ENCODE measurements at places on chromosomes 3 and 15. TPM values are rescaled to one million over a fixed set of nuclear protein-coding genes. Genes with fewer than 3 reads are reported as not detected.

SLC35G2 gene
- total RNA-seq: 4.2 TPM

GRCh38 chr3:20769430-20769829, 583.4 kb upstream of the SGO1 start:
- no peak for DNase-seq

GRCh38 chr3:153209596-153209995, 47.6 kb downstream of the RAP2B start:
- peak; percentile 47 for DNase-seq

MCF2L2 gene
- total RNA-seq: 4.6 TPM

GRCh38 chr3:177196008-177196455, 1.2 kb downstream of the TBL1XR1 start:
- no peak for DNase-seq

DNA sequence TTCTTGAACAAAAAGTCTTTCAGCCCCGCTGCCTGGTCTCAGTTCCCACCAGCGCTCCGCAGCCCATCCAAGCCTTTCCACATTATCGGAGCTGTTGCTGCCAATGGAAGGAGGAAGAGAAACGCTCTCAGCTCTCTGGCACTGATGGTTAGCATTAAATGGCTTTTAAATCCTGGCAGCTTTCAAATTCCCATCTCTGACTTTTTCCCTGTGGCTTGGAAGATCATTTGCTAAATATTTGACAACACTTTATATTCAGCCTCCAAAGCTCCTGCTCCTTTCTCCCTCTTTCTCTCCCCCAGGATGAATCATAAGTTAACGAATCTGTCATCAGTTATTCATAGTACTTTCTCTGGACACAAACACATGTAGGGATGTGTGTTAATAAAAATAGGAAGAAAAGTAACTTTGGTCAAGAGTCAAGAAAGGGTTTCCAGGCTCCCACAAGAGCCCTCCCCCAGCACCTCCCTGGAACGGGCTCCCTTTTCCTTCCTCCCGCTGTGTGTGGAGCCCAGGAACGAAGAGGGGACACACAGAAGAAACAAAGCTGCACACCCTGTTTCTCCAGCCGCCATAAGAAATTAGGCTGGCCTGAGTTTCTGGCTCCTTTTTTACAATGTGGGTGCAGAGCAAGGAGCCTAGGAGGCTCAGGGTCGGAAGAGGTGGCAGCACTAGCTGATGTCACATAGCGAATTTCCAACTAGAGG, 47.6 kb upstream of the TSEN2 start:
- DNase-seq: no peak

SSUH2 gene
- total RNA-seq: 7.6 TPM

DNA sequence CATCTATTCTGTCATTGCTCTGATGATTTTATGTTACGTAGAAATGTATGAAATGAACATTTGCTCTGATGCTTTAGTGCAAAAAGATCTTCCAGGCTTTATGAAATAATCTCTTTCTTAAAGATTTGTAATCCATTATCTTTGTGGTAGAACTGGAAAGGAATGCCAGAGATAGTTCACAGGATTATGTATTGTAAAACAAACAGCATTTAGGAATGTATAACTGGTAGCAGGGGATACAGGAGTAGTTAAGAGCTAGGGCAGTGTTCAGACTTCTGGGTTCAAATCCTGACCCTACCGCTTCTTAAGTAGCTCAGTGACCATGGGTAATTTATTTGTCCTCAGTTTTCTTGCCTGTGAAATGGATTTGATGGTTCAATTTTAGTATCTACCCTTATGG, 429.8 kb upstream of the TPM1 start:
- no peak for DNase-seq

DNA sequence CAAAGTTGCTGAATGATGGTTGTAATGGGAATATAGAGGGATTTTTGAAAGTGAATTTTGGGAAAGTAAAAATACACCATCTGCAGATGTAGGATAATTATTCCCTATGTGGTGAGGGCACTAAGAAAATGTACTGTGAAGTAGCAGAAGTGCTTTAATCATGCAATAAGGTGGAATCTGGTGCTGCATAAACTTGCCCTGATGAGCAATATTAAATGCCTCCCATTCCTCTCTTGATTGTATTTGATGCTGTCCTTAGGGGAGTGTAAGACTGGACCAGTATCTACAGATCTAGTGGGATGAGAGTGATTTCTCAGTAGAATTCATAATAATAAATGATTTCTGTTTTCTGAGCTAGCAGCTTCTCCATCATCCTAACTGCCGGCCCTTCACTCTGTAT, 47.7 kb upstream of the ATP2C1 start:
- DNase-seq: no peak

DNA sequence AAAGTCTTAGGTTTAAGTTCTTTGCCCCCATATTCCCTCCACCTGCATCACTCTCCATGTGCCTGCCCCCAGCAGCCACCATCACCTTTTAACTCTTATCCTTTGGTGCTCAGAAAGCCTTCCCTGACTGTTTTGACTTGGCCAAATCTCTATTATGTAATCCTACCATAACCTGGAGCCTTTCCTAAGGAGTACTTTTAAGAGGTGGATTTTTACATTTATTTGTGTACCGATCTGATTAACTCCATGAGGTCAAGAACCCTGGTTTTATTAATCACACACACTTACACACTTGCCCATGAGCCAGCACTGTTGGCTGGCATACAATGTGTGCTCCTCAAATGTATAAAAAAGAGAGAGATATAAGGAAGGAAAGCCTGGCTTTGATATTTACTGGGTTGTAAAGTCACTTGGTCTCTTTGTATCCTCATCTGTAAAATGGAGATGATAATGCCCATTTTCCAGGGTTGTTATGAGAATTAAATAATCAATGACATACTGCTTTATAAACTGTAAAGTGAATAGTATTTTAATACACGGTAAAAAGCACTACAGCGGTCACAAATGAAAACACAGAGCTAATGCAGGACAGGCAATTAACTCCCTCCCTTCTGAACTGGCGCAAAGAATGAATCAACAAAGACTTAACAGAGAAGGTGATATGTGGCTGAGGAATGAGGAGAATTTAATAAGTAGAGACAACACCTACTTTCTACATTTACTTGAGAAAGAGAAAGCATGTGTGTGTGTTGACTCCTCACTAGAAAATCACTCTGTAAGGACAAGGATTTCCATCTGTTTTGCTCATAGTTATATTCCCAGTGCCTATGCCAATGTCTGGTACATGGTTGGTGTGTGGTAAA, 45.4 kb downstream of the ATP13A4 start:
- no peak for DNase-seq

DNA sequence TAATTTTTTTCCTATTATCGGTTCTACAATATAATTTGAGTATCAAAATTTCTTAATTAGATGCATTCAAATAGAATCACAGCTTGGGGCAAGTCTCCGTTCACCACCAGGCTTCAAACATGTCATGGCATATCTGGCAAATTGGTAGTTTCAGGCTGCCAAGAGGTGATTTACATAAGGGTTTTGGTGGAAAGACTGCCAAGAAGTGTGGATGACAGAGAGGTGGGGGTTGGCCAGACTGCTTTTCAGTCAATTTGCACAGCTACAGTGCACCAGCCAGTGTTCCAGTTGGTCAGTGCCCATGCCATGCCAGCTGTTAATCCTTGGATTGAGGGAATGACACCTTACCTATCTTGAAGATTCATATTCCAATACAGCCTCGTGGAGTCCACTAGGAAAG, 8.4 kb upstream of the GSK3B start:
- DNase-seq: no peak

- DNase-seq: no peak
Measured at GRCh38 chr3:193132241-193132640, 108.8 kb upstream of the PLAAT1 start.

DNA sequence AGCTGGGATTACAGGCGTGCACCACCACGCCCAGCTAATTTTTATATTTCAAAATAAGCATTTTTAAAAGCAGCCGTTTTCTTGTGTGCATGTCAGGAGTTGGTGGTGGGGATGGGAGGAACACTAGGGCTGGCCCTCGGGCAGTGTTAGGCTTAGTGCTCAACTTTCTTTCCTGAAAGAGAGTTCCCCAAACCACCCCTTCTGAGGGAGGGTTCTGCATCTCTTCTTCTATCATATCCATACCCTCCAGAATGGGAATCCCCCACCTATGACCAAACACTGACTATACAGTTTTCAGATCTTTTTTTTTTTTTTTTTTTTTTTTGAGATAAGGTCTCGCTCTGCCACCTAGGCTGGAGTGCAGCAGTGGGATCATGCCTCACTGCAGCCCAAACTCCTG, 12.5 kb downstream of the PFKFB4 start:
- no peak for DNase-seq

DENND4A gene
- 12.9 TPM for total RNA-seq

DNA sequence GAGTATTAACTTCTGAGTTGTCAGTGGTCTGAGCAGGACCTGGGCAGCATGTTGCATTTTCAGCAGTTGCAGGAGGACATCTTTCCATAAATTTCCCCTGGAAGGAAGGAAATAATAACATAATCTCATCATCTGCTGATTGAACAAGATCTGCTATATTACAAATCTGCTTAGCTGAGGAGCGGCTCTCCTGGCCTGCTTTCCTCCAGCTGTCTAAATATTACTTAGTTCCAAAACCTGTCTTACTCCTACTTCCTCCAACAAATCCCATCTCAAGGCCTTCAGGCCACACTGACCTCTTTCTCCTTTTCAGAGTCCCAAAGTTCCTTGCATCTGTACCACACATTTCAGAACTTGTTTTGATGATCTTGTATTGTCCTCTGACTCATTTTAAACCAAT, 364.4 kb upstream of the MCTP2 start:
- no peak for DNase-seq

ADAMTSL3 gene
- not detected for total RNA-seq

CCNB2 gene
- total RNA-seq: 92.0 TPM

CACNA1D gene
- total RNA-seq: 15.6 TPM

DNA sequence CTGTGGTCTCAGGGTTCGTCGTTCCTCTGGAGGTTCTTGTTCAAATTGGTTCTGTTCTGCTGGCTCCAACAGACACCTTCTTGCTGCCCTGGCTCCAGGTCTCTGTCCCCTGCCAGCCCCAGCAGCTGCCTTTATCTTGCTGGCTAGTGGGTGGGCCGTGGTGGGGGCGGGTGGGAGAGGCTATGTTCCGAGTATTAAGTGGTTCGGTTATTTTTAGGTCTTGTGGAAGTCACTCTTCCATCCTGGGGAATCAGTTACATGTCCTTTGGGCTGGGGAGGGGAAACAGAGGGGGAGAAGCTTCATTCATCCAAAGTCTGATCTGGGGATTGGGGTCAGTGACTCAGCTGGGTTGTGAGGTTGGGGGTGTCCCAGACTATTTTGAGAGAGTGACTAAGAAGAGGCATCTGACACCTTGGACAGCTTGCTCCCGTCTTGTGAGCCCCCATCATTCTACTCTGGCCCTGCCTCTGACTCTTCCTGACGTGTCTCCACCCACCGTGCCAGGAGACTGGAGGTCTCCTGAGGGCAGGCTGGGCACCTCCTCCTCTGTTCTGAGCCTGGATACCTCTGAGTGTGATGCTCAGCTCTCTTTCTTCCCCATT, at the start of gene XIRP1:
XIRP1 (minus strand) TSS at position 106 of the 603 bp plus-strand sequence. CDS start 3,150 bp downstream, outside the sequence.
- DNase-seq: no peak

FSTL1 gene
- total RNA-seq: 1.4 TPM

GRCh38 chr3:23085261-23085660, 117.9 kb upstream of the UBE2E2 start:
- DNase-seq: no peak

EPHA6 gene
- total RNA-seq: 2.9 TPM

DCP1A gene
- 32.9 TPM for total RNA-seq

RASGRF1 gene
- 0.57 TPM for total RNA-seq

- no peak for DNase-seq
Measured at GRCh38 chr3:65888980-65889706, 149.6 kb downstream of the MAGI1 start.

TMEM207 gene
- total RNA-seq: 0.65 TPM

DNA sequence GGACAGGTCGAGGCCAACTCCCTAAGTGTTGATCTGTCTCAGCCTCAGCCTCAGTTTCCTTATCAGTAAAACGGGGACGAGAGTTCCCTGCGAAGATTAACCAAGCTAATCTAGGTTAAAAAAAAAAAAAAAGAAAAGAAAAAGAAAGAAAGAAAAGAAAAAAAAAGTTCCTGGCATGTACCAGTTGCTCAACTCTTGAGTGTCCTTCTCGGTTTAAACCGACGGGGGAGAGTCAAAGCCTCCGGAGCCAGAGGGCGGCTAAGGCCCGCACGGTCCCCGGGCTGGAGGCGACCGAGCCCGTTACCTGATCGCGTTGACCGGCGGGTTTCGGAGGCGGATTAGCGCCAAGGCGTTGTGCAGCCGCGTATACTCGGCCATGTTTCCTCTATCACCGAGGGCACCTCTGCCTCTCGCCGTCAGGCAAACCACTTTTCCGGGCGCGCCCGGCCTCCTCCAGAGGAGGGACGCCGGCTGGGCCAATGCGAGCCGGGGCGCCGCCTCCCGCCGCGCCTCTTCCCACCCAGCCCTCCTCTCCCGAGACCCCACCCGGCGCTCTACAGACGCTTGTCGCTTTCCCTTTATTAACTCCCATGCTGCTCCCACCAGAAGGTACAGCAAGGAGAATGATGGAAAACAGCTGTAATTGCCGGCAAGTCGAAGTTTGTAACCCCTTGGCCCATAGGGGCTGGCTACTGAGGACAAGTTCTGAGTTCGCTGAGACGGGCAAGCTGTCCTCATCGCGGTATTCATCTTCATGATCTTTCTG, at the start of gene EHHADH:
EHHADH (minus strand) TSS at position 405 of the 766 bp plus-strand sequence; CDS start at position 378, 27 bp downstream.
- peak; percentile 79 for DNase-seq

GRCh38 chr3:105781871-105782270, 86.9 kb downstream of the CBLB start:
- DNase-seq: no peak

GRIP2 gene
- total RNA-seq: 4.5 TPM

FGD5 gene
- total RNA-seq: 0.16 TPM

DNA sequence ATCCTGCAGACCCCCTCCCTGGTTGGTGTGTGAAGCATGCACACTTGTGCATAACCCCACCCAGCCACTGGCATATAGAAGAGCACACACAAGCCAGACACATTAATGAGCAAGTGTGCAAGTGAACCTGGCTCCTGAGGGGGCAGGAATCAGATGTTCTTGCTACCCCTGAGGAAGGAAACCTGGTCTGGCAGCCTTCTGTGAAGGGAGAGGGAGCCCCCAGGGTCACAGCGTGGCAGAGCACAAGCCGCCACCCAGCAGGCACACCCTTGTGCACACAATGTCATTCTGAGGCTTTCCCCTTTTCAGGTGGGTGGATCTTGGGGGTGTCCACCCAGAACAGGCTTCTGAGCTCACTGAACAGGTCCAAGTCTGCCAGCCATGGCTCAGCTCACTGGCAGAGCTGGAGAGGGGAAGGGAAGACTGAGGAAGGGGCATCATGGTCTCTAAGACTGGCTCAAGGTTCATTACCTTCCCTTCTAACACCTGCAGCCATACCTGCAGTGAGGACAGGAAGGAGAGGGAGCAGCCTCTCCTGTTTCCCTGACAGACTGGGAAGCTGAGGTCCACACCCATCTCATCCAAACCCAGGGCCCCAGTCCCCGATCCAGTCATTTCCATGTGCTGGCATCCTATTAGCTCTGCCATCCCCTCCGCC, 31.6 kb upstream of the SEMA3F start:
- DNase-seq: no peak

- DNase-seq: no peak
Measured at GRCh38 chr3:15081960-15082664, 16.8 kb downstream of the RBSN start.

DNA sequence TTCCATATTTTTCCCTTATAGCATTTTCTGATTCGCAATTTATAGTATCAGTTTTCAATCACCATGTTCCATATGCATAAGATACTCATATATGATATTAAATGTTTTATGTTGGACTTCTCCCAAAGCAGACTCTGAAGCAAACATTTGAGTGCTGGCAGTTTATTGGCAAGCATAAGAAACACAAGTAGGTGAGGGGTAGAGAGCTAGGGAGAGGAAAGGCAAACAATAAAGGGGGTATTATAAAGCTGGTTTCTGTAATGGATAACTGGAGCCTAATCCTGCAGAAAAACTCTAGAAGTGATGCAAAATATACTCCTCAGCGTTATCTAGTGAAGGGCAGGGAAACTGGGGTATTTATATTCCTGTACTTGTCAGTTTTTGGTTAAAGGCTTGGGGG, 491.5 kb upstream of the TGFBR2 start:
- no peak for DNase-seq
